ENCODE measurements at places on chromosomes 6 and 20. TPM values are rescaled to one million over a fixed set of nuclear protein-coding genes. Genes with fewer than 3 reads are reported as not detected.

- H3K4me3 ChIP-seq, result no peak overlapping the region
- no peaks in the 10 kb centered on the region for H3K27me3 ChIP-seq
- H3K27ac ChIP-seq, result peak overlapping the region; percentile 44
- no peaks in the 10 kb centered on the region for H3K36me3 ChIP-seq
- DNase-seq, result peak; percentile 36
- peaks cover 13% of the 10 kb centered on the region for H3K4me1 ChIP-seq
Measured at GRCh38 chr6:136647363-136647852, 97.2 kb upstream of the MAP7 start.

Gene NUS1
- total RNA-seq, result 33.8 TPM

GRCh38 chr6:20919677-20920385, 385.6 kb downstream of the CDKAL1 start:
- no peaks in the 10 kb centered on the region for H3K27me3 ChIP-seq
- no peak overlapping the region for H3K4me3 ChIP-seq

DNA sequence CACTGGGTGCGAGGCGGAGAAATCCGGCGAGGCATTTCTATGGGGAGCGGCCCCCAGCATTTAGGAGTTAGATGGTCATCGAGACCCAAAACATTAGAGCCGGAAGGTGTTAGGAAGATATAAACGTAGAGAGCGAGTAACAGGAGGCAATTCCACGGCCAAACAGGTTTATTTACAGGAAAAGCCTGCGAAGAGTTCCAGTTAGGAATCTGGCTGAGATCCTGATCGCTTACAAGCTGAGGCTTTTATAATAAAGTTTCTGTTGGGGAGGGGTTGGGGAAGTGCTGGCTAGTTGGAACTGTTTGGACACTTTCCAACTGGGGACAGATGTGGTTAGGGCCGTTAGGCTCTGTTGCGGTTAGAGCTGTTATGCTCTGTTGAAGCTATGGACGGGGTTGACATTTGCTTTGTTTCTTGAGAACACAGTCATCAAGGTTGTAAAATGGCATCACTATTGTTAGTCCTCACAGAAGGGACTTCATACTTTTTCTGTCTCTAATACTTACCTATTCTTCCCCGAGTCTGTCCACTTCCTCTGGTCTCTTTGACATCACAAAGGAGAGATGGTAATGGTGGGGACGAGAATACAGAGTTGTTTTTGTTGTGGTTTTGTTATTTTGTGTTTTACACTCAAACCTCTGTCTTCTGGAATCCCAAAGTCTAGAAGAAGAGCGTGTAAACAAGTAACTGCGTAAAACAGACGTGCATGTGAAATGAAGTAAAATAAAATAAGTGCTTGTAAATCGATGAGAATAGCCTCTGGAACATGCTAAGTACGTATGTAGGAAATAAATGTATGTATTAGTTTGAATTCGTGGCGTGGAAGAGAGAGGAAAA, 554 bp upstream of the ZSCAN31 start:
- no peak for DNase-seq
- H3K27ac ChIP-seq, result peak overlapping the region; percentile 92
- peaks cover 9% of the 10 kb centered on the region for H3K4me1 ChIP-seq
- H3K4me3 ChIP-seq, result peak overlapping the region; percentile 97
- peaks cover 6% of the 10 kb centered on the region for H3K36me3 ChIP-seq

- H3K36me3 ChIP-seq, result no peaks in the 10 kb centered on the region
- H3K4me3 ChIP-seq, result no peak overlapping the region
- H3K27me3 ChIP-seq, result no peaks in the 10 kb centered on the region
- DNase-seq, result no peak
- H3K27ac ChIP-seq, result no peak overlapping the region
Measured at GRCh38 chr20:24875078-24875477, 74.0 kb upstream of the CST7 start.

DNA sequence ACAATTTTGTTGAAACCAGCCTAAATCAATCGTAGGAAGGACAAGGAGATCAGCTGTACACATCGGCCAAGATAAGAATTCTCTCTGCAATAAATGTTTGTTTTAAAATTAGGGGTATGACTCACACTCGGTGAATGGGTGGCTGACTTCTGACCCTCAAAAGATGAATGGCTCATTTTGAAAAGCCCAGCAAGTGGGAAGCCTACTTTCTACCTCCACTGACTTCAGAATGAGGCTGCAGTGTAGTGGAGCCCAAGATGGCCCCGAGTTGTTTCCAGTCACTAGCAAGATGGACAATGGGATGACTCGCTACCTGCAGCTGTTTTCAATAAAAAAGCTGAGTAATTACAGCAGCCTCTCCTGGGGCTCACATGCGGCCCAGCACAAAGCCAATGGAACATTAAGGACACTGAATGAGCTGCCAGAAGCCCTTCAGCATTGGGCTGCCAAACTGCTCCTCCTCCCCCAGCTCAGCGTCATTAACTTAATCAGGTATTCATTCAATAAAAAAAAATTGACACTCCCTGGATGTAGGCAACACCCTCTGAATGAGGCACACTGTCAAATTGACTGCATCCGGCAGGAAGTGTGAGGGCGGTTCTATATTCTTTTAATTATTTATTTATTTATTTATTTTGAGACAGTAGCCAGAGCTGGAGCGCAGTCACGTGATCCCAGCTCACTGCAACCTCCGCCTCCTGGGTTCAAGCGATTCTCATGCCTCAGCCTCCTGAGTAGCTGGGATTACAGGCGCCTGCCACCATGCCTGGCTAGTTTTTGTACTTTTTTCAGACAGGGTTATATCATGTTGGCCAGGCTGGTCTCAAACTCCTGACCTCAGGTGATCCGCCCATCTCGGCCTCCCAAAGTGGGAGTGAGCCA, 107.3 kb downstream of the GMPR start:
- H3K4me3 ChIP-seq, result no peak overlapping the region
- DNase-seq, result no peak
- no peaks in the 10 kb centered on the region for H3K27me3 ChIP-seq
- H3K36me3 ChIP-seq, result no peaks in the 10 kb centered on the region
- H3K27ac ChIP-seq, result no peak overlapping the region

Gene AGPAT4
- total RNA-seq, result 2.0 TPM

Gene GPR6
- total RNA-seq, result not detected

Gene TULP4
- total RNA-seq, result 65.3 TPM

DNA sequence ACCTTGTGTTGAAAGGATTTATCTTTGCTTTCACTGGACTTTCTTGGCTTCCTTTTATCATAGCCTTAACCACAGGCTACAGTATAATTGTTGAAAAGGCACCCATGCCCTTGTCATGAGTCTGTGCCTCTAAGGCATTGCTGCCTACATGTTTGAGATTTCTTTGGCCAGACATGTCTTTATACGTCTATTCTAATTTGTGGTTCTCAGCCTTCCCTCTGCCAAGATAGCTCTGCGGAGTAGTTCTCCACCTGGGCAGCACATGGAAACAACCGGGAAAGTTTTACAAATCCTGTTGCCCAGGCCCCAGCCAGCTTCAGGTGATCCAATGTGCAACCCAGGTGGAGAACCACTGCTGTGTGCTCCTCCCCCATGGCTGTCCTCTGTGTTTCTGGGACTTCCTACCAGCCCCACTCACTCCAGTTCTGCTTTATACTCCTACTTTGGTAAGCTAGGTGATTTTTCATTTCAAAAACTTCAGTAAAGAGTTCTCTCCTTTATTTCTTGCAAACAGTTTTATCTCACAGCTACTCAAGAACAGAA, 159.6 kb upstream of the MYLIP start:
- DNase-seq, result no peak
- no peaks in the 10 kb centered on the region for H3K27me3 ChIP-seq
- no peaks in the 10 kb centered on the region for H3K36me3 ChIP-seq
- H3K4me1 ChIP-seq, result no peaks in the 10 kb centered on the region

Gene COL9A1
- not detected for total RNA-seq

DNA sequence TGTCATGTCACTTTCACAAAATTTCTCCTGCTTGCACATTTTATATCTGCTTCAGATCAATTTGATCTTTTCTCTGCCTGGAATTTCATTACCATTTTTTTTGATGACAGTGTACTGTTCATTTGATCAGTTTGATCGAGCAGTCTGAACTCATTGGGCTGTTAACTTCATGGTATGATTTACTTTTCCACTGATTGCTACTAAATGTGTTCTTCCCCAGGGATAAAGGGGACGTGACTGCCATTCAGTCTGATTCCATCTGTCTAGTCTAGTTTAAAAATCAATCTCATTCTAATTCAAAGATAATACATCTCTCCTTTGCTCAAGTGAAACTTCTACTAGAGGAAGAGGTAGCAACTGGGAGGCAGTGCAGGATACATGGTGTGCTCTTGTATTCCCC, 21.1 kb downstream of the LAMP5 start:
- no peak for DNase-seq
- no peaks in the 10 kb centered on the region for H3K27me3 ChIP-seq
- no peaks in the 10 kb centered on the region for H3K4me1 ChIP-seq
- no peak overlapping the region for H3K4me3 ChIP-seq

Gene TRDN
- total RNA-seq, result not detected

- no peaks in the 10 kb centered on the region for H3K36me3 ChIP-seq
- no peak overlapping the region for H3K4me3 ChIP-seq
- no peak overlapping the region for H3K27ac ChIP-seq
- H3K27me3 ChIP-seq, result no peaks in the 10 kb centered on the region
- no peak for DNase-seq
Measured at GRCh38 chr6:53984581-53984980, 126.7 kb upstream of the MLIP start.

Gene LRFN2
- total RNA-seq, result 0.19 TPM

Measured in naive thymus-derived CD4-positive, alpha-beta T cell (primary cell).